Activated naive CD4-positive, alpha-beta T cell (primary cell): ENCODE measurements at places on chromosomes 2 and 18.

GRCh38 chr2:31877008-31877407, 133.8 kb downstream of the MEMO1 start:
- no peak for DNase-seq

DNA sequence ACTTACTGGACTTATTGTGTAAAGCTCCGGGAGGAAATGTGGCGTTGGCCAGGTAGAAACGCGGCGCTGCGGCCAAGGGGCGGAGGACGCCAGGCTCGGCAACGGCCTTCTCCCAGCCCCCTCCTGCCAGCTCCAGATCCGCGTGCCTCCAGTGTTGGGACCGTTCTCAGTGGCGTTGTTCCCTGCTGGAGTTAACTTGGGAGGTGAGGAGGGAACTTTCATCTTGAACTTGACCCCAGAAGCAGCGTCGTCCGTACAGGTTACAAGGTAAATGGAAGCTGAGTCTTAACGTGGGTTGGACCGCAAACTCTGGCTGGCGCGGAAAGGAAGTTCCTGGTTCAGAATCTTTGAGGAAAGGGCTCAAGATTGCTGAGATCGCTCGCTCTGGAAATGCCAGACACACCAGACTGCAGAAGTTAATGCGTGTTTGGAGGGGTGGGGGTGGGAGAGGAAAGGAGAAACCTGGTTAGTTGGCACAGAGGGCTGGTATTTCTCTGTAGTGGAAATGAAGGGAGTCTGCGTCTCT, 1.3 kb downstream of the TANC1 start:
- DNase-seq = no peak

GRCh38 chr2:46954951-46955571, 39.5 kb upstream of the MCFD2 start:
- DNase-seq = no peak

- no peak for DNase-seq
These were observed 68.4 kb downstream of the NXPH2 start for GRCh38 chr2:138711812-138712211.

GRCh38 chr2:168456521-168457189, 583 bp downstream of the CERS6 start:
- DNase-seq = peak; percentile 44

- no peak for DNase-seq
These were observed 411.8 kb downstream of the SOX11 start for GRCh38 chr2:6103949-6104348.

DNA sequence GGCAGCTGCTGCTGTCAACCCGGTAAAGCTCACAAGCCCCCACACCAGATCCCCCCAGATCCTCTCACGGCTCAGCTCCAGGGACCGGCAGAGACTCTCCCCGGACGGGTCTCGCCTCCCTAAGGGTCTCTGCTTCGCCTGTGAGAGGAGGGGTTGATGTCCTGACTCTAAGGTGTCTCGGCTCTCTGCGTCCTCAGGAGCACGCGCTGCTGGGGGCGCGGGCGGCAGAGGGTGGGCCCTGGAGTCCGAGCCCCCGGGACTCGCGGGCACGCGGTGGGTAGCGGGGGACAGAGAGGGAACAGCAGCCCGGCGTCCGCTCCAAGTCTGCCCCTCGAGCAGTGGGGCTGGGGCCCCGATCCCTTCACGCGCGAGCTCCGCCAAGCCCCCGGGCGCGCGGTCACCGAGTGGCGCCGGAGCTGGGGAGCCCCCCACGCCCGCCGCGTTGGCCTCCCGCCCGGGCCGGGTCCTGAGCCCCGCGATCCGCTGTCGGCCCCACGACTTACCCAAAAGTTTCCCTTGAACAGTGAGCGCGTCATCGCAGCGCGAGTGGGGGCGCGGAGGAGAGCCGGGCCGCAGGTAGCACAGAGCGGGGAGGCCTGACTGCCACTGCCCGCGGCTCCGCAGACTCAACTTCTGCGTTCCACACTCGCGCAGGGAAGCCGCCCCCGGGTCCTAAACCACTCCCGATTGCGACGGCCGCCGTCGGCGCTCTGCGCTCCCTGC, at the start of gene PSTPIP2:
Gene PSTPIP2 (minus strand): TSS at position 608 of the 723 bp plus-strand sequence. CDS start 72 bp downstream, at position 536.
- DNase-seq = peak; percentile 48

- no peak for DNase-seq
These were observed 50.8 kb downstream of the KCTD18 start for GRCh38 chr2:200459101-200459500.

DNA sequence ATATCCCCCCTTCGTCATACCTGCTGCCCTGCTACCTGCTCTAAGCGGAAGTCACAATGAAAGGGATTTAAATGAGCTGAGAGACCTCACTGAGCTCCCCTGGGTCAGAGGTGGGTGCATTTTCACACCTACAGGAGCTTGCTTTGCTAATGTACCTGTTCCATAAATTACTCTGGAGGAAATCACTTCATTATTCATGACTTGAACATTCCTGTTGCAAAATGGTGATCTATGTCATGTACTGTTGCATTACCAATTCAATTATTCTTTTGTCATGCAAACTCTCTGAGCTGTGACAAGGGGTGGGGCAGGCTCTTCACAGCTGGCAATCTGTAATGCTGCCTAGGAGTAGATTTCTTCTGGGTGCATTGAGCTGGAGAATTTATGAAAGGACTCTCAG, 761.3 kb downstream of the TSN start:
- DNase-seq = no peak

GRCh38 chr2:54377901-54378493, 78.1 kb upstream of the SPTBN1 start:
- DNase-seq = no peak

GRCh38 chr2:137535897-137536296, 428.4 kb upstream of the HNMT start:
- no peak for DNase-seq

DNA sequence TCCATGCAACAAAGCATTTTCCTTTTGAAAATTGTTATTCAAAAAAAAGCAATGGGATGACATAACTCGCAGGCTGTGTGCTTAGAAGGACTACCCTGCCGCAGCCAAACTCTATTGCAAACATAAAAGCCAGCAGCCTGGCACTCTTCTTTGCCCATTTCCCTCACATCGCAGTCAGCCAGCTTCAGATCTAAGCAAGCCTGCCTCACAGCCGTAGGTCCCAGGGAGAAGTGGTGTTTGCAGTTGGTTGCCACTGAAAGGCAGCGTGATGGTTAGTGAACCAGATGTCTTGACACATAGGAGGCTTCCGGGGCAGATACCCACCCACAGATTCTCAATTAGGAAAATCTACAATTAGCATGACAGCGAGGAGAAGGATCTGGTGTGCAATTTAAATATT, 655.2 kb downstream of the RNF144A start:
- DNase-seq = no peak

GRCh38 chr2:144521686-144522085, 1.8 kb upstream of the ZEB2 start:
- DNase-seq = no peak

DNA sequence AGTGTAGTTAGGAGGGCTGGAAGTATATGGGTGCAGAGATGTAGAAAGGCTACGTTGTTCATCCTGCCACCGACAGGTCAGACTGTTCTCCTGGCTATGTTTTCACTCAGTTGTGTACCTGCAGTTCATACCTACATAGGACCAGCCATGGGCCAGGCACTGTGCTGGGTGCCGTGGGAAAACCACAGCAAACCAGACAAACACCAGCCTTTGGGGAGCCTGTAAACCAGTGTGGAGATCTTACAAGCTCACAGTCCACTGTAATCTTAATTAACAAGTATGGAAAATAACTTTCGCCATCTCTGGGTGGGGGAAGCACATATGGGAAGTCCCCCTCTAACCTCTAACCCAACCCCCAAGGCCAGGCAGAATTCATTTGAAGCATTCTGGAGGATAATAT, 12.7 kb downstream of the NCK2 start:
- no peak for DNase-seq

DNA sequence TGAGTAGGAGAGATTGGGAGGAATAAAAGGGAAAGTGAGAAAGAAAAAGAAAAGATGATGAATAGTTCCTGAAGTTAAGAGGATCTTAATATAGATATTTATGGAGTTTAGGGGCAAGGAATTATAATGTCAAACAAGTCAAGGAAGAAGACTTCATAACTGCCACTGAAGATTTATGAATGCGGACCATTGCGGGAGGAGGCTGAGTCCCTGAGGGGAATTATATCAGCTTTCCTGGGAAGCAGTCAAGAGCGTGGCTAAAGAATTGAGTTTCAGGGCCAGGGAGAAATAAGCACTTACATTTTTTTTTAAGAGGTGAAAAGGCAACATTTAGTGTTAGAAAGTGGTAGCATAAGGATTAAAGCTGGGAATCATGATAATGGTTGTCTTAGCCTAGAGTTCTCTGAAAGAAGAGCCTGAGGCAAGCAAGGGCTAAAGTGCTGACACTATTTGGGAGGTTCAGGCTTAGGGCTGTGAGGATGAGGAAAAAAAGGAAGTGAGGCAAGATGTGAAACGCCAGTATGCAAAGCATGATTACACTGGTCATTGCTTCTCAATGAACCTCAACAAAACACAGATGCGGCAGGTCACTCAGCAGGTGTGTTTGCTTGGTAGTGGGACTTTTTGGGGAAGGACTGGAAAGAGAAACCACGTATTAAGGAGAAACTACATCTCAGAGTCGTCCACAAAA, 217.1 kb downstream of the SLC4A3 start:
- DNase-seq = no peak

GRCh38 chr2:64582774-64583340, 58.7 kb downstream of the AFTPH start:
- no peak for DNase-seq

DNA sequence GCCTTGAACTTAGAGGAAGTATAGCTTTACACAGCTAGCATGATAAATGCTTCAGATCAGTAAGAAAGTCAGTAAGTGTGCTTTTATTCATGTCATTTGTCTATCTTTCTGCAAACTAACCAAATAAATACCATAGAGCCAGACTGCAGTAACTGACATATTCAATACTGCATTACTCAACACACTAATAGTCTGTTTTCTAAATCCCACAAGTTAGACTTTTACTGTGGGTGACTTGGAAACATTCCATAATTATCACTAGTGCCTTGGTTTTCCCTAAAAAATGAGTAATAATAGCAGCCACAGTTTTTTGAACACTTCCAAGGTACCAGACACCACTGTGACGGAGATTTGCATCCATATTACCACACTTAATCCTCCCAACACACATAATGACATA, 33.0 kb downstream of the ACVR1 start:
- DNase-seq = no peak

DNA sequence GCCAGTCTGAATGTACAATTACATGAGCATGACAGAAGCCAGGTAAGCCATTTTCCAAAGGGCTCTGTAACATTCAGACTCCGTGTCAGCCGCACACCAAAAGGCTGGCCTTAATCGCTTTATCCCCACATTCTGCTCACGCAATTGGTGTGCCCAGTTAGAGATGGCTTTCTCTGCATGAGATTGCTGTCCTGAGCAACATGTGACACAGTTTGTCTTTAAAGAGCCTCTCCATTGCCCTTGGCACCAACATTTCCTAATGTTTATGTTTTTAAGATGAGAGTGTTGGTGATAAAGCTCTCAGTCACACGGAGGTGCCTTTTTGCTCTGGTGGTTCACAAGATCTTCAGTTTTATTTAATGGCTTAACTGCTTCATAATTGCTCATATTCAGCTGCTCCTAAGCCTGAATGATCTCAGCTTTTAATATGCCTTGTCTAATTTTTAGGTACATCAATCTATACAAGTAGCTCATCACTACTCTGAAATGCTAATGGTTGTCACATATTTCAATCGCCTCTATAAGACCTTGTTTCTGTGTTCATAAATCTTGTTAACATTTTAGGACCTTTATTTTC, 164.8 kb upstream of the ACVR2A start:
- DNase-seq = no peak

DNA sequence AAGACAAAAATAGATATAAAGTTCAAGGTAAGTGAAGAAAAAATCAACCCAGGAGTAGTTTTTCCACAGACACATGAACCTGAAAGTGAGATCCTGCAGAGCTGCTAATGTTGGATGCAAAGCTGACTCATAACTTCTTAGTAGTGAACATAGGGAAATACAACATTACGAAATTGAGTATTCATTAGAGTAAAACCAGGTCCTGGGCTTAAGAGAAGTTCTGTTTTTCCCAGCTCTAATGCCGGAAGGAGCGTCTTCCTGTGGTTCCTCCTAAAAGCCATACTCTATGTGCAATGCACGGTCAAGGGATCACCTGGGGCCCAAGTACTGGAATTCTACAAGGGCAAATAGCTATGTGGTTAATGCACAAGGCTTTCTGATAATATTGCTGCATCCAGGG, 141.7 kb downstream of the RBMS1 start:
- DNase-seq = no peak

GRCh38 chr18:57803103-57803969, at the start of gene ATP8B1:
ATP8B1 (minus strand) TSS chr18:57803315; CDS start chr18:57731807, 71,508 bp downstream.
- DNase-seq = no peak

DNA sequence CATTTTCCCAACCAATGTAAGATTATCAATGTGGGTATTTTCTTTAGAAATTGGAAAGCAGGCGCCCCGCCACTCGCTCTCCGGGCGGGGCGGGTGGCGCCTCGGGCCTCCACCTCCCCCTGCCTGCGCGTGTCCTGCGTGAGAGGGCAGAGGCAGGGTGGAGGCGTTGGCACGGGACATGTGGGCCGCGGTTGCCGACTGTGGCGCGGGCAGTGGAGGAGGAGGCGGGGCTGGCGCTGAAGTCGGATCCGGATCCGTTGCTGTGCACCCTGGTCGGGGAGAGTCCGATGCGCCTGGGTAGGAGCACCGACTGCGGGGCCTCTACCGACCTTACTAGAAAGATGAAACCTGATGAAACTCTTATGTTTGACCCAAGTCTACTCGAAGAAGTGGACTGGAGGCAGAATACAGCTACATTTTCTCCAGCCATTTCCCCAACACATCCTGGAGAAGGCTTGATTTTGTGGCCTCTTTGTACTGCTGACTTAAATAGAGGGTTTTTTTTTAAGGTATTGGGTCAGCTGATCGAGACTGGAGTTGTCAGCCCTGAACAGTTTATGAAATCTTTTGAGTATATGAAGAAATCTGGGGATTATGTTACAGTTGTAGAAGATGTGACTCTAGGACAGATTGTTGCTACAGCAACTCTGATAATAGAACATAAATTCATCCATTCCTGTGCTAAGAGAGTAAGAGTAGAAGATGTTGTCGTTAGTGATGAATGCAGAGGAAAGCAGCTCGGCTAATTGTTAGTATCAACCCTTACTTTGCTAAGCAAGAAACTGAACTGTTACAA, 37.9 kb downstream of the PMS1 start:
- no peak for DNase-seq

- no peak for DNase-seq
These were observed 195.4 kb downstream of the ZEB2 start for GRCh38 chr2:144324446-144325045.
